ENCODE measurements at places on chromosomes 16 and 17.

- DNase-seq: no peak
These were observed 55.3 kb downstream of the ULK2 start for GRCh38 chr17:19812407-19812806.

GRCh38 chr16:87152221-87152755 lies 164.9 kb downstream of the C16orf95 start:
- no peak for DNase-seq

DNA sequence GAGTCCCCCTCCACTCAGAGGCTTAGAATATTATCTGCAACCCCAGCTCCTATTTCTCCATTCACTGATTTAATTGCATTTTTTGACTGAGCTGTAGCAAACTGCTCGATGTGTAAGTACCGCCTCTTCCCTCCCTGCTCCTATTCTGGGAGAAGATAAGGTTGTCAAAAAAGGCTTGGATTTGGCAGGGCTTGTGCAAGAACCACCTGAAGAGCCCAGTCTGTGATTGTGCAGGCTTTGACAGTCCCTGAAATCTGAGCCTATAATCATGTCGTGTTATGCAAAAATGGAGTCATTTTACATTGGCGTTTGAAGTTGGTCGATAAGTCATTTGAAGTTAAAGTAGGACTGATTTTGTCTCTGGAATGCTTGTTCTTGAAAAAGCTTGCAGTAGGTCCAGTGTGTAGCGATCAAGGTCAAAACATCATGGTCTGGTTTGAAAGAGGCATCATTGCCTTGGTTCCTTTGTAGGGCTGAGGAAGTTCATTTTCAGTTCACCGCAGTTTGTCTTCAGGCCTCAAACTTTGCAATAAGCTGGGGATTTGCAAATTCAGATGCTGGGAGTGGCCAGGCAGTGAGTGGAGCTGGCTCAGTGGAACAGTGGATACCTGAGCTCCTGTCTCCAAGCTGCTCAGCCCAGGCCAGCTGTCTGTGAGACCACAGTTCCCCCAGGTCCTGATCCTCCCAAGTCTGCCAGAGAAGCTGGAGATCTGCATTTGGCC lies 68.8 kb downstream of the KATNIP start:
- no peak for DNase-seq

DNA sequence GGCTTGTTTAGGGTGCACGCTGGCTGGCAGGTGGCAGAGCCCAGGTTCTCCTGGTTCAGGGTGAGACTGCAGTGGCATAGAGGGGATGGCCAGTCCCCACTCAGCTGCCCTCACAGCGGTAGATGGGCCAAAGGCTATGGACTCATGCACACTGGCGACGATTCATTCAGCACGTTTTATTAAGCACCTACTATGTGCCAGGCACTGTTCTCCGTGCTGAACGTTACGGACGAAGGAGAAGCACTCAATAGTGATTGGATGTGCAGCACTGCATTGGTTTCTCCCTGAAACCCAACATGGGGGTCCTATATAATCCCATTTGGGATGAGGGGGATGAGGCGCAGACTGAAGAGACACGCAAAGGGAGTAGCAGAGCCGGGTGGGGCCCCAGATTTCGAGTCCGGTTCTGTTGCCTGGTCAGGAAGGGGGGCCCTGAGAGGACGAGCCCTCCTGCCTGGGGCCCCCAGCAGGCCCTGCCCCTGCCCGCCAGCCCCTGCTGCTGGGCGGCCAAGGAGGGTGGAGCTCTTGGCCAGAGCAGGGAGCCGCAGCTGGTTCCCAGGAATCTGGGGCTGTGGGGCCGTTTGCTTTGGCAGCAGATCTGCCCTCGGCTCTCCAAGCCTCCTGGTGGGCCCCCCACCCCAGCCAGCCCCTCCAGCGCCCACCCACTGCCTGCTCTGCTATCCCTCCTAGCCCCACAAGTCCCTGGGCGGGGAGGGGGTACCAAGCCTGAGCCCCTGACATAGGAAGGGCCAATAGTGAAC lies 8.8 kb downstream of the GLIS2 start:
- DNase-seq: no peak

GRCh38 chr16:17397499-17397891 lies 73.3 kb downstream of the XYLT1 start:
- no peak for DNase-seq

GRCh38 chr17:46121841-46122485 lies 71.3 kb downstream of the KANSL1 start:
- no peak for DNase-seq

DNA sequence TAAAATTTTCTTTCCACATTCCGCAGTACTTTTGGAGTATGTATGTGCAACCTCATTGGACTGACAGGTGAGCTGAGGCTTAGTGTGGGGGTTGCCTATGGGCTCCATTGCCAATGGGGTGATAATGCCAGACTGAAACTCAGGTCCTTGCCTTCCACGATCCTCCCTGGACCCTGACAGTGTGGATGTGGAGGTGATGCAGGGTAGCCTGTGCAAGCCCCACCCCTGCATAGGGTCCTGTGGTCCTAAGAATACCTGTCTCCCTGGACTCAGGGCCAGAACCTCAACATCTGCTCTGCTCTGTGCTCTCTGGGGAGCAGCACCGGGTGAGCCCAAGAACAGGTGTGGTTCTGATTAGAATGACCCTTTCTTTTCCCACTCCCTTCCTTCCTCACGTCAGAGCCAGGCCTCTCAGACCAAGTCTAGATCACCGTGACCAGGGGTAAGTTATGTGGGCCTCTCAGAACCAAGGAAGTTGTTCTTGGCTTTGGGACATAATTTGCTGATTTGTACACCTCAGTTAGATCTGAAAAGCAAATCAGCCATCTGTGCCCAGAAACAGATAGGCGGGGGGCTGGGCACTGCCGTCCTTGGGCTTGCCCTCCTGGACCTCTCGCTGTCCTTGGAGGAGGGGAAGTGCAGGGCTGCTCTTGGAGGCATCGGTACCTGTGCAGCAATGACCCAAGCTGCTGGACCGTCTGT lies 8.4 kb upstream of the TNS4 start:
- DNase-seq: no peak

DNA sequence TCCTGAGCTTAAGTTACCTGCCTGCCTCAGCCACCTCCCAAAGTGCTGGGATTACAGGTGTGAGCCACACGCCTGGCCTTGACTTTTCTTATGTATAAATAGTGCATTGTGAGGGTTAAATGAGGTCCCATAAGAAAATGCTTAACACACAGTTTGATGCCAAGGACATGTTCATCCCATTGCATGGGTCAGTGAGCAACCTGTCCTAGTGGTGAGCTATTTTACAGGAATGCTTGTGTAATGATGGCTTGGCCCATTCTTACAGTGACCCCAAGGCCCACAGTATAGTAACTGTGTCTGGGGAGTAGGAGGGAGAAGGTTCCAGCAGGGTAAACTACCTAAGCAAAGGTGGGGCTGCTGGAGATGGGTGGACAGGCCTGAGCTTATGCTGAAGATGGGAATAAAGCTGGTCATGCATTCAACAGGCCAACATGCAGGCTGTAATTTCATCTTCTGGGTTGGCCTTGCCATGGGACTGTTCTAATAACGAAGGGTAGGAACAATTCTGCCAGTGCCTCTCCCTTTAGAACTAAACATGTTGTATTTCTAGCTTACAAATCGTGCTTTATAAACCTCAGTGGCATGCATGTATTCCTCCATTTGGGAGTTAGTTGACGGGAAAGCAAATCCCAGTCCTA lies 6.2 kb downstream of the ACSF2 start:
- DNase-seq: no peak

DNA sequence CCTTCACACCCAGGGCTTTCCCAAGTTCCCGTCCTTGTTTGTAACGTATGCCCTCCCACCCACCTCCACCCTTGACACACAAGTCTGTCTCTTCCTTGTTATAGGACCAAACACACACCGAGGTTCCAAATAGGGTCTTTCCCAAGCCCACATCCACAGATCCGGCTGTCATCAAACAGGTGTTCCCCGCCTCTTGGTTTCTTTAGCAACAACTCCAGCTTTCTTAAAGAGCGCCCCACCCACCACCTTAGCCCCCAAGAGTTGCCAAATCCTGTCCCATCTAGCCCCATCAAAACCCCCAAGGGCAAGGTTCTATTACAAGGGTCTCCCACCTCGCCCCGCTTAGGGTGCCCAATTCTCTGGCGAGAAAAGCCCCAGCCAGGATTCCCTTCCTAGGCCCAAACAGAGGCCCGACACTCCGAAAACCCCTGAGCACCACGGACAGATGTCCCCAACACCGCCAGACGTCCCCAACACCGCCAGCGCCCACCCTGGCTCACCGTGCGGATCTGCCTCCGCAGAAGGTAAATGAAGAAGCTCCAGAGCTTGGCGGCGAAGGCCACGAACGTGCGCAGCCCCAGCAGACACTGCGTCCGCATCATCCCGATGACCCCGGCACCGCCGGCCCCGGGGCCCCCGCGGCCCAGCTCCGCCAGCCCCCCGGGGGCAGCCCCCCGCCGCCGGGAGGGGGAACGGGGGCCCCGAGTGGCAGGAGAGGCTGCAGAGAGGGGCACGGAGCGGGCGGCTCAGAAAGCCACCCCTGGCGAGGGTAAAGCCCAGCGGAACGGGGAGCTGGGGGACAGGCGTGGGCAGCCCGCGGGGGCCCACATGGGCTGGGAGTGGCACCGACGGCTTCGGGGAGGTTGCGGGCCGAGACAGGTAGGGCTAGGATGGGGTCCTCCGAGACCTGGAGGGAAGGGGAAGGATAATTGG lies 573 bp downstream of the CTDNEP1 start:
- peak; percentile 34 for DNase-seq

DNA sequence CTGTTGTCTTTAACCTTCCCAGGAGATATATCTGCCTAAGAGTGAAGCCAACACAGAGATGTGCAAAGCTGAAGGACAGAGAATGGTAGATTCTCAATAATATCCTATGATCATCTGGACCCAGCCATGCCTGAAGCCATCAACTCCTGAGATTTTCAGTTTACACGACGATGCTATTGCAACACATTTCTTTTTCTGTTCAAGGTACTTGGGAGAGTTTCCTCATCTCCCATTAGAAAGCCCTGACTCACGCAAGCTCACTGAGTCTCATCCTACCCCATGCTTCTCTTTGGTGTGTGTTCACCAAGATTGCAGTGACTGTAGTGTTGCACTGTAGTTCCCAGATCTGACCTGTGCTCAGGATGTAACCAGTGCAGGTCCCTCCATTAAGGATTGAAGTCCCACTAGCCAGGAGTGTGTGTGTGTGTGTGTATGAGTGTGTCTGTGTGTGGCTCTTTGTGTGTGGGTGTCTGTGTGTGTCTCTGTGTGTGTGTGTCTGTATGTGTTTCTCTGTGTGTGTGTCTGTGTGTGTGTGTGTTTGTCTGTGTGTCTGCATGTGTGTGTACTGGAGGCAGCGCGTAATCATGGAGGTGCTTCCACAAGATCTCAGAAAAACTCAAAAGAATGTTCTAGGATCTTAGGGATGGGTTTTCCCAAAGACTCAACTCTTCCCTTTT lies 15.5 kb downstream of the CES1 start:
- no peak for DNase-seq

DNA sequence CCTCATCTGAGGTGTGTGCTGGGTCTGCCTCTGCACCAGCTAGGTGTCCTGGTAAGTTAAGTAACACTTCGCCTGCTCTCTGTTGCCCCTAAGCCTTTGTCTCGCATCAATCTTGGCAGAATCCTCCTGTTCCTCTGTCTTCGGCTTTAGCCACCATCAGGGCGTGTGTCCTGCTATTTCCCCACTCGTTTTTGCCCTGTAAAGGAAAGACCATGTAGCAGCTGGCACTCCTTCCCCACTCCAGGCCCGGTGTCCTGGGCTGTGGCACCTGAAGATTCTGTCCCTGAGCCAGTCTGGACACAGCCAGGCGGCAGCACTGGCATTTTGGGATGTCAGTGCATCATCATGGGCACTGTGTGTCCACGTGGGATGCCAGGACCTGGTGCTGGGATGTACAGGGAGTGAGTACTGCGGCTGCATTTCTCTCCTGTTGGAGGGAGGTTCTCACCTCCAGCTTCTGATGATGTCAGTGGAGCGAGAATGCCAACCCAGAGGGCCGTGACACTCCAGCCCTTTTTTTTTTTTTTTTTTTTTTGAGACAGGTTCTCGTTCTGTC lies 26.2 kb upstream of the FOXK2 start:
- no peak for DNase-seq

- DNase-seq: no peak
These were observed 9.3 kb downstream of the PPL start for GRCh38 chr16:4927661-4928060.

- DNase-seq: no peak
These were observed 655 bp upstream of the MTHFSD start for GRCh38 chr16:86555704-86556075.

DNA sequence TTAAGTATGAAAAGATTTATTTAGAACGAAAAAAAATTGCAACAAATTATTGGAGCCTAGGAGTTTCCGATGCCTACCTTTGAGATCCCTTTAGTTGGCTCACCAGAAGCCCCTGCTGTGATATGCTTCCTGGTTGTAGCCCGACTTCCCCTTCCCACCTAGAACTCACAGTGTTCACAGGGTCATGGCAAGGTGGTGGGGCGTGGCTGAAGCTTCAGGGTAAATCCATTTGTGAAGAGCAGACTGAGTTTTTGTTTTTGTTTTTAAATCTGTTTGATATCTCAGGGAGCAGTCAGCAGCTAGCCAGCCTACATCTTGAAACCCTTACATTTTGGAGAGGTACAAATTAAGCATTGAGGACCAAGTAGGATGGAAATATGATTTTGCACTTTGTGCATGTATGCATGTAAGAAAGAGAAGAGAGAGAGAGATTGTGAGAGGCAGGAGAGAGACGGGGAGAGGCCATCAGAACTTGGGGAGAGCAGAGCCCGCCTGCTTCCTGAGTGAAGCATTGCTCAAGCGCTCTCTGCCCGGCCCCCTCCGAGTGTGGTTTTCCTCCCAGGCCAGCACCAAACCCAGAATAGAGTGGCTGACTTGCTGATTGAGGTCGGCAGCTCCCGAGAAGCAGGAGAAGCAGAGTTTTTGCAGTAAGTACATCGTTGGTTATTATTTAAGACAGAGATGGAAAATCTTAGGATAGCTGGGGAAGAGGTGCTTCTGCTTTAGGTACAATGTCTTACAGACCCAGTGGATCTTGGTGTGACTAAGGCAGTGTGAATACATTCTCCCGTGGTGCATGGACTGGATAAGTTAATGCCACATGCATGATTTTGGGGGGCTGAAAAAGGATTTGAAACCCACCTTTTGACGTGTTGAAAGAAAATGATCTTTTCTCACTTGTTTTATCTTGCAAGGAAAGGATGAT lies 64.2 kb downstream of the SPECC1 start:
- DNase-seq: peak; percentile 67

DNA sequence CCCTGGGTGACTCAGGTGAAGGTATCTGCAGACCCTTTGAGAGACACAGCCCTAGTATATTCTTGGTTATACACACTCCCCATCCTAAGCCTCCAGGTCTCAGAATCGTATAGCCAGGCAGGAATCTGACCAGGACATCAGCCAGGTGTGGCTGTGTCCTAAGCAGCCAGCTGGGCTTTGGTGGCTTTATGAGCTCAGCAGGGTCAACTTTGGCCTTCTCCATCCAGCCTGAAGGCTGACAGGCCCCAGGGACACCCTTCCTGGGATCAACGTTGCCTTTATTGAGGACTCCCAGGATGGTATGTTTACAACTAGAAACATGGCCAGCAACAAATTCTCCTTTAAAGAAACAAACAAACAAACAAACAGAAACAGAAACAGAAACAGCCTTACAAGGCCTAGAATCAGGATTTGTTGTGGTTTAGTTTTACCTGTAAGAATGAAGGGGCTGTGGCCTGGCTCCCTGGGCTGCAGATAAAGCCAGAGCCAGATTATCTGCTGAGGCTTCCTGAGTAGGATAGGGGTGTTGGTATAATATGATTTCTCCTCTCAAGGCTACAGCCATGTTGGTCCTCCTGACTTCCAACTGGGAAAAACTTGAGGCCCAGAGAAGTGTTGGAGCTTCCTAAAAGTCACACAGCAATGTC lies 8.5 kb downstream of the KIF19 start:
- no peak for DNase-seq

GRCh38 chr17:69516911-69517310 lies 102.4 kb downstream of the MAP2K6 start:
- DNase-seq: no peak

Measured in left ventricle myocardium inferior (tissue), 1 donor.